Tibial artery (tissue), 4 donors: ENCODE measurements at places on chromosomes 5 and 9.

- peak; percentile 12 for DNase-seq
Measured at GRCh38 chr9:88993327-88993726, 2.1 kb downstream of the S1PR3 start.

DNA sequence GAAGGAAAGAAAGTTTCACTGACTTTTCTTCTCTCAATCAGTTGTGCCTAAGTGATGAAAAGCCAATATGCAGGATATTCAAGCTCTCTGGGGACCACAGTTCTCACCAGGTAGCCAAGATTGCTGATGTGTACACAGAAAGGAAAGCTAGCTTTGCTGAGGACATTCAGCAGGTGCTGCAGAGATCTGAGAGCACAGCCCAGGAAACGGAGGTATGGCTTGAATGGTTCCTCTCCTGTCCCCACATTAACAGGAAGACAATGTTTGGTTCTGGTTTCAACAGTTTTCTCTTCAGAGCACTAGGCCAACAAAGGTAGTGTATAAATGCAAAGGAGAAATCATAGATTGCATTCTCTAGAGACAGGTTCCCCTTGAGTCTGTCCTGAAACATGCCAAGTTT is 69.6 kb downstream of the PTPDC1 start:
- no peak for DNase-seq

- DNase-seq: no peak
Measured at GRCh38 chr9:99244344-99245260, 22.5 kb downstream of the SEC61B start.

DNA sequence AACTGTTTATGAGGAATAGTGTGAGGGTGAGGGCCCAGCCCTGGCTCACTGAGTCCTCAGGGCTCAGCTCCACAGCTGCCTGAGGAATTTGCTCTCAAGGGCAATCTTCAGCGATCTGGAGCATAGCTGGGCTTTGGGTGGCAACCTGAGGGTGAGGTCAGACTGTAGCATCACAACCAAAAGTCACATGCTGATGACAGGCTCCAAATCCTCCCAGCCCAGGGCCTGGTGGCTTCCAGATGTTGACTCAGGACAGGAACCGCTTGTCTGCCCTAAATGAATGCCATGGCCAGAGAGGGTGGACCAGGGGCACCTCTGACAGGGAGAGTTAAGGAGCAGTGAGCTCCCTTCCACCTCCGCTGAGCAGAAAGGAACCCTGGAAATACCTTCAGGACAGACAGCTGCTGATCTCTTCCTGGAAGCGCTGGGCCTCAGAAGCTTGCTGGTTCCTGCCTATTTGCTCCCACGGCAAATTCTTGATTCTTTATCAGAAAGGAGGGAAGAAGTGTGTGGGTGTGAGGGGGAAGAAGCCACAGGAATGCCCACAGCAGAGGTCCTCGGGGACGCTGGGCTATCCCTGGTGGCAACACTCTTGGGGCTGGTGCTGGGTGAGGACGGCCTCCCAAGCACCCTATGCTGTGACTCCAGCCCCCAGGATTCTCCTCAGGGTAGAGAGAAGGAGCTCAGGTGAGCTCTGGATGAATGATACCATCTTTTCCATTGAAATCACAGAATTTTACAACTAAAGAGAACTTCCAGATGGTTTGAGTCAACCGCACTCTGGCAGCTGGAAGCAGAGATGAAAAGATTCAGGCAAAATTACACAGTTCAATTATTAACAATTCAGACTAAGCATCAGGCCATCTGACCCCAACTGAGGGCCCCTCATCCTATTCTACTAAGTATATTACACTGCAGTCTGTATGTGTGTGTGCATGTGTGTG is 13.8 kb upstream of the CTSL start:
- DNase-seq: no peak

- DNase-seq: no peak
Measured at GRCh38 chr5:141617128-141617527, 1.7 kb downstream of the DIAPH1 start.

DNA sequence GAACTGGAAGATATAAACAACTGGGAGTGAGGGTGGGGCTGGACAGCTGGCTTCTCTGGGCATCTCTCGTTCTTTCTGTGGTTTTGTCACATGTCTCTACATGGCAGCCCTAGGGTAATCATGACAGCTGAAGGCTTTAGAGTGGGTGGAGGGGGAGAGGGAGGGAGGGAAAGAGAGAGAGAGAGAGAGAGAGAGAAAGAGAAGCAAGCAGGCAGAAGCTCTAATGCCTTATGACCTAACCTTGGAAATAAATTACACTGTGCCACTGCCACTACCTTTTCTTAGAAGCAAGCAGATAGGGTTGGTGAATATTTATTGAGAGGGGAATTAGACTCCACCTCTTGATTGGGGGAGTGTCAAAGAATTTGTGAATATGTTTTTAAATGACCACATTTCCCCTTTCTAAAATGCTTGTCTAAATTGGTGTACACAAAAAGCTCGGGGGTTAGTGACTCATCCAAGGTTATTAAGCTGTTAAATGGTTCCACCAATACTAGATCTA is 2.6 kb upstream of the DAPK1 start:
- no peak for DNase-seq

DNA sequence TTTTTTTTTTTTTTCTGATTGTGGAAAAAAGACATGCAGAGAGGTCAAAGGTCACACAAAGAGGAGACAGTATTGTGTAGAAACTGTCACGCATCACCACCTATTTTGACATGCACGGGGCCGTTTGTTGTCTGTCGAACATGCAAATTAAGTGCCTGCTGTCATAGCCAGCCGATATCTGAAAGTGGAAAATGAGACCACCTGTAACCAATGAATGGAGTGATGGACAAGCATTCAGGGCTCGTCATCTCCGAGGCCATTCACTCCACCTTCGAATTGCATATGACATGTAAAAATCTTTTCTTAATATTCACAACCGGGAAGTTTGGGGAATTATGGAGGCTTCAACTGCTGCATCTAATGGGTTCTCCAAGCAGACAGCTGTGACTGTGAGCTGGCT is 512.2 kb upstream of the ADAMTS16 start:
- DNase-seq: no peak

DNA sequence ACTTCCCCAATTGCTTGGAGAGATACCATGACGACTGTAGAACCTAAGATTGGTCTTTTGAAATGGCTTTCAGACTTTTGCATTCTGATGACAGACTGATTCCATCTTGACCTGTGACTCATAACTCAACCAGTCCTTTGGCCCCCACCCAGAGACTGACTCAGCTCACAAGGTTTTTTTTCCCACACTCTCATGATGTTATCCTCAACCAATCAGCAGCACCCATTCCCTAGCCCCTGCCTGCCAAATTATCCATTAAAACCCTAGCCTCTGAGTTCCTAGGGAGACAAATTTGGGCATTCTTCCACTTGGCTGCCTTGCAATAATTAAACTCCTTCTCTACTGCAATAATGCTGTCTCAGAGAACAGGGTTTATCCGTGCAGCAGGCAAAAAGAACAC is 1263.3 kb upstream of the CDH9 start:
- no peak for DNase-seq
